ENCODE measurements at places on chromosomes 7 and 10.

DNA sequence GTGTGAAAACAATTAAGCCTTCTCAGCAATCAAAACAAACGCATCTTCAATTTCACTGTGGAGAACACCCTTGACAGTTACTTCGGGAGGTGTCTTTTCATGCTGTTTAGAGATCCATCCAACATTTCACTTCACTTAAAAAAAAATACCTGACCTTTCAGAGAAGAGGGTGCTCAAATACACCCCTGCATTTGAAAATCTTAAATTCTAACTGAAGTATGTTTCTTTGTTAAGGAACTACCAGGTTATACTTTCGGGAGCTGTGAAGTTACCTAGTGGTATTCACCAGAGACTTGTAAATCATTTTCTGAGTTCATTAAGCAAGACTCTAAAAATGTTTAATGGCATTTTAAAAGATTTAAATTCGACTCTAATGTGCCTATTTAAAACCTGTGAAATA is 38.8 kb downstream of the CNPY1 start:
- no peak for DNase-seq

GRCh38 chr7:87156709-87157108 is 4.5 kb downstream of the DMTF1 start:
- no peak for DNase-seq

- DNase-seq, result no peak
Observed at GRCh38 chr7:2480070-2480408, 3.8 kb upstream of the GRIFIN start.

DNA sequence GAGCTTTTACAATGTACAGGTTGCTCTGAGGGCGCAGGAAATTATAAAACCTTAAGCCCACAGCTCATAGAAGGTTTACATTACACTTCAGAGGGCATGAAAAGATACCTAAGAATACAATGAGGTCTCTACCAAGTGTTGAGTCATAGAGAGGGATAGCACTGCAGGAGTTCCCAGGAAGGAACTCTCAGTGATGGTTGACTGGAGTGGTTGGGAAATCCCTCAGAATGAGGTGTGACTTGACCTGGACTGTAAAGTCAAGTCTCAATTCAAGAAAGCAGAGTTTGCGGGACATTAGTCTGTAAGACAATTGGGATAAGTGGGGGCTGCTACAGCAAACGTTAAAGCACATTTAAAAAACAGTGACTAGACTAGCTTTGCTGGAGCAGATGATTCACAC is 21.9 kb downstream of the TNKS2 start:
- DNase-seq, result no peak

DNA sequence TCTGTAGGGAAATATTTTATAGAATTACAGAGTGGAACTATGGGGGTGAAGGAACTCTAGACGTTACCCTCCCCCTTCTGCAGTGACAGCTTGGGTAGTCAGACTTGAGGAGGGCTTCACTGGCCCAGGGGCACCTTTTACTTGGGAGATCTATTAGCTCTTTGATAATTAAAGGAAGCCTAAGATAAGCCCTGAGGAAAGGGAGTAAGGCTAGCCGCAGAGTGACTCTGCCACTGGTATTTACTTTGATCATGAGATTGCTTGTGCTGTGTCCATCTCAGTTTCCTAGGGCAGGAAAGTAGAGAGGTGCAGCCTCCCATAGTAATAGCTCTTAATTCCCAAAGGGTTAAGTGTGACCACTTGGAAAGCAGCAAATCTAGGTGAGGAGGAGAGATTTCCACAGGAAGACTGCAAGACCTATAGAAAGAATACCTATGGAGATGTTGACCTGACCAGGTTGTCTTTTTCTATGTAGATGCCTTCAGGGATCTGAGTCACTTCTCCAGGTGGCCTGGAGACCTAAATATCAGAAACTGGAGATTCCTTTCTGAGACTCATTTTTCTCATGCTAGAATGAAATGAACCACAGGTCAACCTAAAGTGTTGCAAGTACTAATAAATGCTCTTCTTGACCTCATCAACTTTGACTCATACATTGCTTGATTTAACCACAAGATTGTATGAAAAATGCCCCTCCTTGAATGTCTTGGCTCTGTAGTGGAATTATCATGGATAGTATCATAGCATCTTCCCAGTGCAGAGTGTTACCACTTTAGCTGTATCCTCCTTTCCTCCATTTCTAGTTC is 447.3 kb upstream of the GHITM start:
- DNase-seq, result no peak

DNA sequence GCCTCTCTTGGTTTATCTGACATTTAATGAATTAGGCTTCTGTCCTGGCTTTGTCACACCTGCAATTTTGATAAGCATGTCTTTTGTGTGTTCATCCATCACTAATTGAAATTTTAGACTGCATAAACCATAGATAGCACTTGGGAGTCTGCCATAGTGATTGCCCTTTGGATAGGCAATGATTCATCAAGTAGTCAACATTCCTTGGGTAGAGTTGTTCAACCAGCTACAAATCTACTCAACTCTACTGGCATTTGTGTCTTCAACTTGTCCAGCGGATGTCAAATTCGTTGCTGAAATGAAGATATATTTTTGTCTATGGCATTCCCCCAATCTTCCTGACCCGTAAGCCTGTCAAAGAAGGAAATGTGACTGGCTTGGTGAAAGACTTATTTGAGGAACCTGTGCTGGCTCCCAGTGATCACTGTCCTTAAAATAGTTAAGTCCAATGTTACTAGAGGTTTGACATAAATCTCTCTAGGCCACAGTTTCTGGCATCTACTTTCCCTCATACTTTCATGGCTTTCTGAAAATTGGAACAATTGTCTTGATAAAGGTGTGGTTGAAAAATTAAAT is 33.7 kb upstream of the CREB5 start:
- DNase-seq, result no peak

- no peak for DNase-seq
Observed at GRCh38 chr10:71587941-71588573, 131.5 kb downstream of the C10orf105 start.

DNA sequence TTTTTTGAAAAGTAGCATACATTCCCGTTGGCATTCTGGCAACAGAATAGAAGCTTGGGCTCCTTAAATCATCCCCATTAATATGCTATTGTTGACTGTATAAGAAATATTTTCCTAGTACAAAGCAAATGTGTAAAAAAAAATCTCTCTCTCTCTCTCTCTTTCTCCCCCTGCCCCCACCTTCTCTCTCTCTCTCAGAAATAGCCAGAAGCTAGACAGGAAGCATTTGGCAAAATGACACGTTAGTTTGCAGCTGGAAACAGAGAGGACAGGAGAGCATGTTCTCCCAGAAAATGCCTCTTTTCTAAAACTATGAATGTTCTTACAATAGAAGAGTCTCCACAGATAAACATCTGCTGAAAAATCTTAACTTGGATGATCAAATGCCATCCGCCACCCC is 59.6 kb upstream of the AKR1E2 start:
- no peak for DNase-seq

DNA sequence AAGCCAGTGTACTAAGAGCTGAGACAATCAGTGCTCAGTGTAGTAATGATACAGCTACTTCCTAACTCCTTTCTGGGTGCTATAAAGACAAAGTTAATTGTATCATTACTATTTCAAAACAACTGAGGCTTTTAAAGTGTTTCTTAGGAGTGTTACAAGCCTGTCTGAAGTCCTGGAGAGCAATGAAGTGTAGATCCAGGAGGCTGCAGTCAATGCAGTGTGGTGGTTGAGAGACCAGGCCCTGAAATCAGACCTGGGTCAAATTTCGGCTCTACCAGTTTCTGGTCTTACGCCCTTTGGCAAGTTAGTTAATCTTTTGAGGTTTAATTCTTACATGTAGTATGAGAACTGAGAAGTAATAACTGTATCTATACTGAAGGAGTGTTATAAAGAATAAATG is 387.0 kb downstream of the SDK1 start:
- DNase-seq, result no peak

DNA sequence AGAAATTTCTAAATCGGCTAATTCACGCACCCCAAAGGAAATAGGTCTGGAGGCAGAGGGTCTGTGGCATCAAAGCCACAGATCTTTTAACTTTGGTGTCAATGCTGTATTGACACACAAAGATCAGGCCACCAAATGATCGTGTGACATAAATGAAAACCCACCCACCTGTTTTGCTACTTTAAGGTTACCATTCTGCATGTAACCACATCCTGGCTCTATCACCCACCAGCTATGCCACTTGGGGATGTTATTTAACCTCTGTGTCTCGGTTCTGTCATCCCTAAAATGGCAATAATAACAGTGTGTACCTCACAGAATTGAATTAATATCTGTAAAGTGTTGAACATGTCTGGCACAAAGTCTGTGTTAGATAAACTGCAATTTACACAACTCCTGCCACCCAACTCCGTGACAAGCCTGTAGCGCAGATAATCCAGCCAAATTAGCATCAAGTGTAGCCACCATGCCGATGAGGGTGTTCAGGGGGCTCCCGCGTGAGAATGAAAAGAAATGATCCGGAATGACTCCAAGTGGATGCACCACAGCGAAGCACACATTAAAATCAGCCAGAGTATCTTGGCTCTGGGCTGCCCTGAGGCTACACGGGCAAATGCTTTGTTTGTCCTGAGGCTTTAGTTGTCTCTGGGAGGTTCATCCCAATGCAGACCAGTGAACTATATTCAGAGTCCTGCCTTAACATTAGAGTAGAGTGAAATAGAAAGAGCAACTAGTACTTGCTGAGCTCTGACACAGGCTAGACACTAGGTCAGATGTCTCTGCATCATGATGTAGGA is 158.4 kb upstream of the NEBL start:
- DNase-seq, result no peak

GRCh38 chr10:1571587-1572237 is 165.6 kb downstream of the ADARB2 start:
- DNase-seq, result no peak
